GF-D8 (cell line): ENCODE measurements at places on chromosomes 4 and X.
A peak's percentile ranks its signal among the peaks of the same experiment; 100 is the strongest.

GRCh38 chr4:128861856-128862518 lies 52.5 kb downstream of the JADE1 start:
- DNase-seq = peak; percentile 54

GRCh38 chr4:56513517-56513916 lies 7.9 kb downstream of the ARL9 start:
- DNase-seq = no peak

GRCh38 chrX:36577006-36577405 lies 431.2 kb upstream of the FAM47C start:
- DNase-seq = no peak

DNA sequence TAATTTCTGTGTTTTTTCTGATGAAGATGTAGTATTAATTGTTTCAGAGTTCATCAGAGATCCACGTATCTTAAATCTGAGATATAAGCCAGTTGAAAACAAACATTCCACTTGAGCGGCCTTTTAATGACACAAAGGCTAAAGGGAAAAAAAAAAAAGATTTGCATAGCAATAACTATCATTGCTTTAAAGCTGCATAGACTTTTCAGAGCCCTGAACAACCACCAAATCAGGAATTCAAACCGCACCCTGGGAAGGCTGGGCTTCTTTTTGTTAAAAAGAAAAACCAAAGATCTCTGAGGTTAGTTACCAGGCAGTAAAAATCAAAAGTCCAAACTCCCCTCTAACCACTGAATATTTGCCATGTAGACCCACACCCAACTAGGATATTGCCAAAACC lies 206.0 kb downstream of the HHIP start:
- DNase-seq = no peak

GRCh38 chr4:140071806-140072205 lies 82.2 kb downstream of the MAML3 start:
- peak; percentile 60 for DNase-seq

GRCh38 chrX:19555683-19556082 lies 40.4 kb upstream of the MAP3K15 start:
- DNase-seq = no peak

GRCh38 chr4:183409934-183410333 lies 34.5 kb upstream of the CDKN2AIP start:
- no peak for DNase-seq

DNA sequence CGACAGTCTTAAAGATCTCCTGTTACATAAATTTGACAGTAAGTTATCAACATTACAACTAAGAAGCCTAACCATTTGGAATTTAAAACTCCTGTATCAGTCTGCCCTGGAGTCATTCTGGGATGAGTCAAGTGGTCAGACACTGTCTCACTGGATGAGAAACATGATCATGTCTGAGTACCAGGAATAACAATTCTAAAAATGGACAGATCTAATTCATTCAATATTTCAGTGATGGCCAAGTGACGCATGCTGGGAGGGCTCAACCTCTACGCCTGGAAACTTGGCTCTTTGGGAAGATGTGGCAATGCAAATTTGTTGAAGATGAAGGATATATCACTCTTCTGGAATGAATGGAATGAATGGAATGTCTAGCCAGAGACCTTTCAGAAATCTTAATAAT lies 1427.2 kb downstream of the STIM2 start:
- no peak for DNase-seq

DNA sequence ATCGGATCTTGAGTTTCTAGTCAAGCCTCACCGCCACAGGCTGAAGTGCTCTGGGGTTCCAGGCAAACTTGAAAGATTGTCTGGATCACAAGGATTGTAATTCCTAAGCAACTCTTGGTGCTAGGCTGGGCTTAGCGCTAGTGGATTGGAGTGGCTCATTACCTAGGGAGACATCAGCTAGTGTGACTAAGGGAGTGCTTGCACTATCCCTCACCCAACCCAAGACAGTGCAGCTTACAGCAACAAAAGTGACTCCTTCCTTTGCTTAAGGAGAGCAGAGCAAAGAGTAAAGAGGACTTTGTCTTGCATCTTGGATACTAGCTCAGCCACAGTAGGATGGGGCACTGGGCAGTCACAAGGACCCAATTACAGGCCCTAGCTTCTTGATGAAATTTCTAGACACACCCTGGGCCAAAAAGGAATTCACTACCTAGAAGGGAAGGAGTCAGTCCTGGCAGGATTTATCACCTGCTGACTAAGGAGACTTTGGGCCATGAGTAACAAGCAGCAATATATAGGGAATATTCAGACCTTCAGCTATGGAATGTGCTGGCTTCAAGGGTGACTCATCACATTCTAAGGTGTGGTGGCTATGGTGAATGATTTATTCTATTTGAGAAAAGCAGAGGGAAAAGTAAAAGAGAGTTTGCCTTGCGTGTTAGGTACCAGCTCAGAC lies 1212.4 kb downstream of the PCDH18 start:
- DNase-seq = no peak

DNA sequence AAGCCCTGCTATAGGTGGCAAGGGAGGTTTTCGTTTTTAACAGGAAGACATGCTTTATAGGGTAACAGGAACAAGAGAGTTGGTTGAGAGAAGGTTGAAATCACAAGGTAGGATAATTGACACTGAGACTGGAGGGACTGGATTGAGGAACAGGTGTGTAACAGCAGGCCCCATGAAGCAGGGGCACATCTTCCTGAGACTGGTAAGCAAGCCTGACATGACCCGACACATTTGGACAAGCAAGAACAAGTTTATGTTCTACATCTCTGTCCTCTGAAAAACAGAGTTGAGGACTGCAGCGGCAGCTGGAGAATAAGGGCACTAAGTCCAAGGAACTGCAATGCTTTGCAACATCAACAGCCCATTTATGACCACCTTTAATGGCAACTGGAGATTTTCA lies 5.2 kb downstream of the RPS4X start:
- DNase-seq = no peak

DNA sequence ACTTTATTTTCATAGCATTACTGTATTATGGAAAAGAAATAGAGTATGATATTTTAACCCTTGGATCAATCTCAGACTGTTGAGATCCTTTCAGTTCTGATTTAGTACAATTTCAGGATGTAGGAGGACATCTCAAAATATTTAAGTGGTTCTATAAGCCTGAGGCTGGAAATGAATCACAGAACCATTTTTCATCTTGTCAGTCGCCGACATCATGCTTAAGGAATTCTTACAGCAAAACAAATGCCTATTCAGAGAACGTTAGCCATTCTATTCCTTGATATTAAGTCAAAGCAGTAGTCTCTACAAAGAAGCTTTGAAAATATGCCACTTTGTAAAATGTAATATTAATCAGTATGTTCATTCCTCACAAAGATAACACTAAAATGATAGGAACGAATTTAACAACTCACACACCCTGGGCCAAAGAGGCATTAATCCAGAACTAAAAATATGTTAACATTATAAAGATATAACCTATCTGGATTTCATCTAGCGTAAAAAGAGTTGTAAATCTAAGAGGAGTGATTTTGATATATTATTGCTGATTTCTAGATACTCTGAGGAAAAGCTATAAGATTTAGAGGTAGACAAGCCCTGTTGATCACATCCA lies 152.0 kb downstream of the GASK1B start:
- no peak for DNase-seq

DNA sequence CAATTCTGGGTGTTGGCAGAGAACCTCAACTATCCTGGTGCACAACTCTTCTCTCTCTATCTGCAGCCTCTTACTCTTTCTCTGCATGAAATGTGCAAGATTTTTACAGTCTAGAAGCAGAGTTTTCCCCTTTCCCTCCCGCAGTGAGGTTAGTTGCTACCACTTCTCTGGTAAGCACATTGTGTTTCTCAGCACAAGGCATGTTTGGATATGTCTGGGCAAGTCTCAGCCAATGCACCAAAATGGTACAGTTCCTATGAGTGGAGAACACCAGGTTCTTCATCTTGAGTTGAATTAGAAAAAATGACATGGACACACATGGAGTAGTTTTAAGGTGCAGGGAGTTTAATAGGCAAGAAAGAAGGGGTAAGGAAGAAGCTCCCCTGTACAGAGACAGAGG lies 187.0 kb downstream of the CCNG2 start:
- DNase-seq = no peak

GRCh38 chr4:168868044-168868781 lies 141.8 kb downstream of the CBR4 start:
- DNase-seq = no peak

DNA sequence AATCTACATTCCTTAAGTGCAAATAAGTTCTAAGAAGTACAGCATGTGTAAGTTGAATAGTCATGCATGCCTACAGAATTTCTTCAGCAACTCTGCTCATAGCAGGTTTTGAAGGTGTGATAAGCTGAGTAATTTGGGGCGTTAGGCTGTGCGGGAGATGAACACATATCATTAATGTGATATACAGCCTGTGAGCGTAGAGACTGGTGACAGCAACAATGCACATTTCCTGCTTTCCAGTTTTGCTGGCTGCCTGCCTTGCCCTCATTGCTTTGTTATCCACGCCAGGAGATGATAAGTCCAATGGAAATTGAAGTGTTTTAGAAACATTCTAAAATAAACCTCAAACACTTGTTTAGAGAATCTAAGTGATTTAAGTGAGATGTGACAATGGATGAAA lies 1709.4 kb downstream of the ARAP2 start:
- no peak for DNase-seq

DNA sequence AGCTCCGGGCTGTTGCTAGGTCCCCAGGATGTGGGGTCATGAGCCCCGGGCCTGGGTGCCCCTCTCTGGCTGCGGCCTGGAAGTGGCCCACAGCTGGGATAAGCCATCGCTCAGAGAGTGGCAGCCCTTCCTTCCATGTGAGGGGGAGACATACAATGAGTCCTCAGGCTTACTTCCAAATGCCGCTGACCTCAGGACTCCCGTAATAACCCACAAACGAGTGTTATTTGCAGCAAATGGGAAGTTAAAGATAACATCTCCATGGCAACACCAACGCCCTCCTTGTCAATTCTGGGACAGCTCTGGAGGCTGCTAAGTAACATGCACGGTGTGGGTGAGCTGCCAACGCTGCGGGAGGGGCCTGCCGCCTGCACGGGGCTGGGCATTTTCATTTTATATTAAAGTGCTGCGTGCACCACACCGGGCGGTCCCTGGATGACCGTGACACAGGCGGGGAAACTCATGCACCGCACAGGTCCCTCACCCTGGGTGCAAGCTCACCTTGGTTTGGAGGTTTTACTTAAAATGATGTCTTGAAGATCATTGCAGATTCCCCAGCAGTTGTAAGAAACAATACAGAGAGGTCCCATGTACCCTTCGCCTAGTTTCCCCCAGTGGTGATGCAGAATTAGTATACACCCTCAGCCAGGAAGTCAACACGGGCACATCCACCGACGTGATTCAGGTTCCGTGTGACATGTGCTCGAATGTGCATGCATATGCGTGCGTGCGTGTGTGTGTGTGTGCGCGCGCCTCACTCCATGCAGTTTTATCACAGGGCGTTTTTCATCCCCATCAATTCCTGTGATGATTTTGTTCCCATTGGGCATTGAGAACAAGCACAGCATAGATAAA lies 79.4 kb downstream of the ABLIM2 start:
- peak; percentile 53 for DNase-seq

DNA sequence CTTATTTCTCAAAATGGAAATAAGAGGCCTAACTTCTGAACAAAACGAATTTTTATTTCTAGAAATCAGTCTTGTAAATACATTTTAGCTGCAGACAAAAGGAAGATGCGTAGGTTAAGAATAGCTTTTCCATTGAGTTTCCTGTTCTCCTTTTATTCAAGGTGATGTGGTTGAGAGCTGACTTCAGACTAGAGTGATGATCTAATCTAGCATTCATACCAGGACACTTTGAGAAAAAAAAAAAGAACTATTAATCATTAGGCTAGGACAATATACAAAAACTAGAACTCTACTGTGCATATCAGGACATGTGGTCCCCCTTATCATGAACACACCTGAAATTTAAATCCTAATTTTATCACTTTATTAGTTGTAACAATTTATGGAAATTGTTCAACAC lies 884.5 kb upstream of the EPHA5 start:
- DNase-seq = no peak

DNA sequence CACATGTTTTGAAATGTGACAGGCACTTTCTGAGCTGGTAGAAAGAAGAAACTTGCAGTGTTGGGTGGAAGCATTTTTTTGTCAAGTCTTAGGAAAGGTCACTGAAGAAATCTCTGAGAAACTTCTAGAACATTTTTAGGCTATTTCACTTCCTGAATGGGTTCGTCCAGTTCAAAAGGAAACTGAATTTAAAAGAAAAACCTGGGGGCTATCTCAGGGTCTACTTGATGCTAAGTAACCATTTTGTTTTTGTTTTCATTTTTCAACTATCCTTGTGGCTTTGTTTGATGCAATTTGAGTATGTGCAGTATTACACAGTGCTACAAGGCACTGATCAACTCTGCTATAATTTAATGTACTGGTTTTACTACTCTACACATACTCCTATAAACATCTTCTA lies 34.0 kb upstream of the AMOT start:
- no peak for DNase-seq

GRCh38 chr4:16573206-16573605 lies 325.2 kb downstream of the LDB2 start:
- no peak for DNase-seq

- no peak for DNase-seq
These were observed 7.2 kb downstream of the ZFP42 start for GRCh38 chr4:188002751-188003150.

GRCh38 chrX:102711872-102712215 lies 404 bp upstream of the GPRASP2 start:
- no peak for DNase-seq

DNA sequence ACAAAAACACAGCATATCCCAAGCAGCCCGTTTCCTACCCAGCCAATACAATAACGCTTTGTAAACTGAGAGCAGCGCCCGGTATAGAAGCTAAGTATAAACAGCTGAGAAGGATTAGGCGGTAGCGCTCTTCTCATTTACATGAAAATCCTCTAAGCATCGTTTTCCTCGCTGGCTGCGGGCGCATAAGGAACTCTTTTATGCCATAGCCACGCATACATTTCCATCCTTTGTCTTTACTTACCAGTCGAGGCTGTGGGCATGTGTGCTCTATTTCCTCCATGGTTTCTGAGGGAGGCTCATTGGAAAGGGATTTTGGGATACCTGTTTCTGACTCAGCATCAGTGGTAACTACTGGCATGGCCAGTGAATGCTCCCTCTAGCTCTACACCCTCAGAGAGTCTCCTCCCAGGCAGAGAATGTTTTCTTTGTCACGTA lies 383 bp downstream of the PCYT1B start:
- no peak for DNase-seq

DNA sequence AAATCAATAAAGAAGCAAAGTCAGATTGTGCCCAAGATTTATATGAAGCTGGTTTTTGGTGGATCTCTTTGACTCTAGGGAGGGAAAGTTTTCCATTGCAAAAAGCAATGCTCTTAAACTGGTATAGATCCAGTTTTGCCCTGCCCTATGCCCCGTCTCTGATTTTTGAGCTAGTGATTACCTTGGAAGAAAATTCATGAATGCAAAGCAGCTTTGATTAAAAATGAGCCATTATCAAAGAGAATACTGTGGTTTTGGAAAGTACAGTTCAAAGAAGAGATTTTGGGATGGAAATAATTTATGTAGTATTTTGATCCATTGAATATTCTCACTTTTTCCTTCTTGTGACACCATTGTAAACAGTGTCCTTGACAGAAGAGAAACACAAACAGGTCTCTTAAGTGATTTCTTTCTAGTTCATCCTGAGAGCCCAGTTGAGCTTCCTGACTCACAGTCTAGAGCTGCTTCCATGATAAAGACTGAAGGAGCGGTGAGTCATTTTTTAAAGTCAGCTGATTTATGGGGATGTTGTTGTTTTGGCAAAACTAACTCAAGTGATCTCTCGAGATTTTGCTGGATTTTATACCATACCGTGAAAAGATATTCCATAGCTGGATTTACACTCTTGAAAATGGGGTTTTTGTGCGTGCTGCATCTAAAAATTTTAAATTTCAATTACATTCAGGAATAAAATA lies 76.7 kb downstream of the AFF1 start:
- no peak for DNase-seq
